Activated CD8-positive, alpha-beta T cell treated with anti-CD3 and anti-CD28 coated beads for 36 hours (primary cell): ENCODE measurements at places on chromosomes 6 and 20.

GRCh38 chr20:4814696-4815252, 93.1 kb downstream of the PRND start:
- H3K4me3 ChIP-seq = peak overlapping the region; percentile 100
- DNase-seq = peak; percentile 82
- H3K27ac ChIP-seq = peak overlapping the region; percentile 100

DNA sequence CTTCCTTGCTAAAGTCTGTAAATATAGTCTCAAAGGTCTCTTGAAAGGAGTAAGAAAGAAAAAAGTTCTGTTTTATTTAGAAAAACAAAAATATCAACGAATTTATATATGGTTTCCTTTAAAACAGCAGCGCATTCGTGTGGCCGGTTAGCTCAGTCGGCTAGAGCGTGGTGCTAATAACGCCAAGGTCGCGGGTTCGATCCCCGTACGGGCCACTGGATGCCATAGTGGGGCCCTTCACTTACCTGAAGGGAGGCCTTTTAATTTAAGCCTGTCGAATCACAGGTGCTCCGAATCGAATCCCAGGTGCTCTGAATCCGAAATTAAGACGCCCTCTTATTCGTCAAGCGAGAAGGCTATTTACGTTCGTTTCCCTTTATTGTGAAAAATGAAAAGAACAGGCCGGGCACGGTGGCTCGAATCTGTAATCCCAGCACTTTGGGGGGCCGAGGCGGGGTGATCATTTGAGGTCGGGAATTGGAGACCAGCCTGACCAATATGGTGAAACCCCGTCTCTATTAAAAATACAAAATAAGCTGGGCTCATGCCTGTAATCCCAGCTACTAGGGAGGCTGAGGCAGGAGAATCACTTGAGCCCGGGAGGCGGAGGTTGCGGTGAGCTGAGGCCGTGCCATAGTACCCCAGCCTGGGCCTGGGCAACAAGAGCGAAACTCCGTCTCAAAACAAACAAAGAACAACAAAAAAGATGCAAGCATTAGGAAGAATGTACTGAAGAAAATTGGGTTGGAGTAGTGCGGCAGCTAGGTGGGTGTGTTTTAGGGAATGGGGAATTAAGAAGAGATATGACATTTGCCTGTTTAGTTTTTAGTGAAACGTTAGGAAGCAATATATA, 195.8 kb upstream of the ZNF184 start:
- H3K4me3 ChIP-seq = peak overlapping the region; percentile 43
- peak overlapping the region; percentile 40 for H3K27ac ChIP-seq
- no peaks in the 10 kb centered on the region for H3K36me3 ChIP-seq
- H3K27me3 ChIP-seq = peaks cover 64% of the 10 kb centered on the region

- no peak overlapping the region for H3K4me3 ChIP-seq
- peak; percentile 3 for DNase-seq
- H3K27me3 ChIP-seq = peaks cover 2% of the 10 kb centered on the region
- H3K36me3 ChIP-seq = no peaks in the 10 kb centered on the region
- H3K27ac ChIP-seq = no peak overlapping the region
Observed at GRCh38 chr6:127190552-127190951, 72.1 kb downstream of the RSPO3 start.

DNA sequence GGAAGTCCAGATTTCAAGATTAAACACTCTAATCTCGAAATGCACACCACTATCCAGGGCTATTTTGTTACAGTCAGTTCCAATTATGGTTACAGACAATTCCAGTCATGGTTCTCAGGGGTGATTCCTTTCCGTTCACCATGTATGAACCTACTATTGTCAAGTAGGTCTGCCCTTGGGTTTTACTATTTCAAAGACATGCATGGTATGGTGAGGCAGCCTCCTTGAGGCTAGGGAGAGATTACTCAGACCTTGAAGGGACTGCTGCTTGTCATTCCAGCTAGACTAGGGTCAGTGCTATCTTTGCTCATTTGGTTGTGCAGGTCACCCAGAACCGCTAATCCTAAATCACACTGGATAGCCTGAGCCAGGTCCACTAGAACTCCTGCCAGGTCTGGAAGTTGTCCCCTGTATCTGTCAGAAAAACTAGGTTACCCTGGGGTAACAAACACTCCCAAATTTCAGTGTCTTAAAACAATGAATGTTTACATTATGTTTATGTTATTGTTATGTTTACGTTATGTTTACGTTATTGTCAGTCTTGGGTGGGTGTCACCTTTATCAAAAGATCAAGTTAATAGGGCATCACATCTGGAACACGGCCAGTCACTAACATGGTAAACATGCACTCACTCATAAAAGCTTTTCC, 41.1 kb upstream of the E2F3 start:
- H3K4me1 ChIP-seq = peaks cover 14% of the 10 kb centered on the region
- H3K4me3 ChIP-seq = no peak overlapping the region
- H3K27ac ChIP-seq = no peak overlapping the region
- no peaks in the 10 kb centered on the region for H3K27me3 ChIP-seq

DNA sequence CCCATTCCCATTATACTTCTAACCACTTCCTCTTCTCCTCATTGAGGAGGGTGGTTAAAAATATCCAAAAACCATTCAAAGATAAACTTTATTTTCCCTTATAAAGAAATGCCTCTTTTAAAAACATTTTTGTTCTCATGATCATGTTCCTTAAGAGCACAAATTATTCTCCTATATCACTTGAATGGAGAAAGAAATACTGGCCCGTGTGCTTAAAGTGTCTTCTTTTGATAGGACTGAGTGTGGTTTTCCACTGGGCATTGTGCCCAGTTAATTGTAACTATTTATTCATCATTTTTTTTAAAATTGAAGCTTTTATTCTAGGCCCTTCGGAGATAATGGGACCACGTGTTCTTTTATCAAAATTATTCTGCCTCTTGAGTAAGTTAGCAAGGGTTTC, 871.5 kb downstream of the QKI start:
- H3K4me1 ChIP-seq = no peaks in the 10 kb centered on the region
- H3K27me3 ChIP-seq = no peaks in the 10 kb centered on the region
- H3K27ac ChIP-seq = no peak overlapping the region
- DNase-seq = no peak
- H3K36me3 ChIP-seq = no peaks in the 10 kb centered on the region
- no peak overlapping the region for H3K4me3 ChIP-seq

DNA sequence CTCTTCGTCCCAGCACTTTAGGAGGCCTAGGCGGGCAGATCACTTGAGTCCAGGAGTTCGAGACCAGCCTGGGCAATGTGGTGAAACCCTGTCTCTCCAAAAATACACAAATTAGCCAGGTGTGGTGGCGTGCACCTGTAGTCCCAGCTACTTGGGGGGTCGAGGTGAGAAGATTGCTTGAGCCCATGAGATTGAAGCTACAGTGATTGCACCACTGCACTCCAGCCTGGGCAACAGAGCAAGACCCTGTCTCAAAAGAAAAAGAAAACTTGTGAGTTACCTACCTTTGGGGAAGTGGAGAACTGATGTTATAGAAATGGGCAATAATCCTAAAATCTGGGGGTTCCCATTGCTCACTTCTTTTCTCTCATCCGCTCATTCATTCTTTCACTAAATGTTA, 58.0 kb downstream of the E2F3 start:
- no peak overlapping the region for H3K4me3 ChIP-seq
- H3K27ac ChIP-seq = no peak overlapping the region
- H3K27me3 ChIP-seq = no peaks in the 10 kb centered on the region
- H3K4me1 ChIP-seq = peaks cover 14% of the 10 kb centered on the region
